ENCODE measurements at places on chromosomes 7 and 10.

GRCh38 chr7:35983626-35984025, 169.4 kb upstream of the EEPD1 start:
- no peak for DNase-seq

- no peak for DNase-seq
Observed at GRCh38 chr10:109701633-109702215, 221.6 kb downstream of the XPNPEP1 start.

- no peak for DNase-seq
Observed at GRCh38 chr10:59945991-59946390, 39.6 kb upstream of the CCDC6 start.

- no peak for DNase-seq
Observed at GRCh38 chr7:56181010-56181409, 64.8 kb upstream of the NUPR2 start.

DNA sequence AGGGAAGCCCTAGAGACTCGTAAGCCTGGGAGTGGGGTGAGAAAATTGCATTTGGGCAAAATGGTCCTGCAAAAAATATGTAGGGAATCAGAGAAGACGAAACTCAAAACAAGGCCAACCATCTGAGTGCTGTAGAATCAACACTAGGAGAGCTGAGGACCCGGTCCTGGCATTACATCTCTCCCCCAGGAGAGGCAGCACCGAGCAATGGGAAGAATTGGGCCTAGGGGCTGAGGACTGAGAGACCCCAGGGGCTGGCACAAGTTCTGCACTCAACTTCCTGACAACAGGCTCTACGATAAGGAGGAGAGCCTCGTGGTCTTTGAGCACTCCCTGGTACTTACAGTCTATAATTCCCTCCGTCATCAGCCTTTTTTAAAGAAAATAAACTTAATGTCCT, 47.6 kb downstream of the BPGM start:
- DNase-seq = no peak

DNA sequence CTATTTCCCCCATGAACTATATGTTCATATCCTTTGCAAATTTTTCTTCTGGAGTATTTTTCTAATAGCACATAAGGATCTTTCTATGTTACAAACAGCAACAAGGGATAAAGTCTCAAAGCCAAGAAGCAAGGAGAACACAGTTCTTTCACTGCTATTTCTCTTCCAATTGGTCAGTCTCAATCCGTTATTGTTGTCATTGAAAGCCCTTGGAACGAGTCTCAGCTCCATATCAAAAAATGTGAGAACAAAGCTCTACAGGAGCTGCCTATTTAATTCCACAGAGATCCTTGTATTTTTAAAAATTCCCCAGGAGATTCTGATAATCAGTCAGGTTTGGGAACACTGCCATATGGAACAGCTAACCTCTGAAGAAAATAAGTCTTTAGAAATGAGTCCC, 15.7 kb downstream of the SLC35B4 start:
- DNase-seq = no peak

DNA sequence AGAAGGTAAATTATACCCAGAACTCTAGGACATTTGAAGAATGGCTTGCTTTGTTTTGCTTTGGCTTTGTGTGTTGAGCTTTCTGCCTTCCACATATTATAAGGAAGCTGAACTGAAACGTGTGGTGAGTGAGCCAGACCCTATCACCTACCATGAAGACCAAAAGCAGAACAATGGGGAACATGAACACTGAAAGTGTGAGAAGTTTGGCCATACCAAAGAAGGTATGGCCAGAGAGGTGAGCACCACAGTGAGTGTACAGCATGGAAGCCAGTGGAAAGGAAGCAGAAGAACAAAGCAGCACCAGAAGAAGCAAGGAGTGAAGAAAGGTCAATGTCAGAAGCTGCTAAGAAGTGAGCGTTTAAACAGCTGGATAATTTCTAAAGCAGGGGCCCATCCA, 59.7 kb upstream of the CCDC71L start:
- no peak for DNase-seq

GRCh38 chr7:107944411-107945169, 53.6 kb downstream of the DLD start:
- no peak for DNase-seq

GRCh38 chr10:29823553-29824080, 188.8 kb upstream of the SVIL start:
- DNase-seq = no peak

- DNase-seq = no peak
Observed at GRCh38 chr7:94662548-94662947, 6.6 kb upstream of the SGCE start.

DNA sequence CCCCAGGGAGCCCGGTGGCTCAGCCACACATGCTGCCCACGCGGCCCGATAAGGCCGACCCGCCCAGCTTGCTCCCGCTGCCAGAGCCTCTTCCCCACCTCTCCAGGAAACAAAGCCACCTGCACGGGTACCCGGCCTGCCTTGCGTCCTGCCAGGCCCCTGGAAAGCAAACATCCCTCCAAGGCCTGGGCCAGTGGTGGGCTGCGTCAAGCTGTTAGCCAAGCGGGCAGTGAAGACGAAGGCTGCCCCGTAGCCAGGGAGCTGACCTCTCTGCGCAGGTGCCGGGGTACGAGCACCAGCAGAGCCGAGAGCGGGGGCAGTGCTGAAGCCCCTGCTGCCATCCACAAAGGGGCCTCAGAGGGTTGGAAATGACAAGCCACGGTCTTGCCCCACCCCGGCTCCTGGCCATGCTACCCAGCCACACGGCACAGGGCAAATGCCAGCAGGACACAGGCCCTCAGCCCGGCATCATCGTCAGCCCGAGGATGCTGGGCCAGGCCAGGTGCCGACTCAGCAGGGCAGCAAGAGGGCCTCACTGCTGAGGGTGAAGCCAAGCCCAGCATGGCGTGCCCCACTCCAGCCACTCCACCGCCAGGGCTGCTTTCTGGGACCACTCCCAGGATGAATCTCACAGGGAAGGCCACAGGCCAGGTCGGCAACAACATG, 140.0 kb downstream of the PTPRN2 start:
- no peak for DNase-seq

GRCh38 chr7:29806208-29806994, at the start of gene WIPF3:
Gene WIPF3 (plus strand): TSS chr7:29806508. CDS start chr7:29834725, 28,217 bp downstream.
- DNase-seq = no peak

- no peak for DNase-seq
Observed at GRCh38 chr10:69685802-69686585, 55.9 kb downstream of the FAM241B start.

- DNase-seq = no peak
Observed at GRCh38 chr10:132112611-132113010, 46.9 kb downstream of the JAKMIP3 start.

- DNase-seq = no peak
Observed at GRCh38 chr10:112810711-112811151, 139.3 kb upstream of the TCF7L2 start.

GRCh38 chr7:111763221-111763801, 201.0 kb upstream of the IMMP2L start:
- DNase-seq = no peak

GRCh38 chr7:14937581-14937980, 35.0 kb upstream of the DGKB start:
- no peak for DNase-seq

DNA sequence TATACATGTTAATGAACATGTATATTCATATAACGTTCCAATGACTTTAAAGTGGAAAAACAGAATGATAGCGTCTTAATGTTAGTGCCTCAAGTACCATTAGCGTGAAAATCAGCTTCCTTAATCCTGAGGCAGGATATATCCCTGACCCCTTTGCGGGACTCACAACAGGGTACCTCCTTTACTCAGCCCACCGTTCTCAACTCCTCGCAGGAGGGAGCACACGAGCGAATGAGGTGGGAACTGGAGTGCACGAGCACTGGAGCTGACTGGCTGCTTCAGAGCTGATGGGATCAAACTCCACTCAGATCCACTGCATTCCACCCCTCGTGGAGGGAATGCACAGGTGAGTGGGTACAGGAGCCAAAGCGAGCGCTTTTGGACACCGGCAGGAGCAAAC, 36.1 kb downstream of the AVL9 start:
- DNase-seq = no peak

DNA sequence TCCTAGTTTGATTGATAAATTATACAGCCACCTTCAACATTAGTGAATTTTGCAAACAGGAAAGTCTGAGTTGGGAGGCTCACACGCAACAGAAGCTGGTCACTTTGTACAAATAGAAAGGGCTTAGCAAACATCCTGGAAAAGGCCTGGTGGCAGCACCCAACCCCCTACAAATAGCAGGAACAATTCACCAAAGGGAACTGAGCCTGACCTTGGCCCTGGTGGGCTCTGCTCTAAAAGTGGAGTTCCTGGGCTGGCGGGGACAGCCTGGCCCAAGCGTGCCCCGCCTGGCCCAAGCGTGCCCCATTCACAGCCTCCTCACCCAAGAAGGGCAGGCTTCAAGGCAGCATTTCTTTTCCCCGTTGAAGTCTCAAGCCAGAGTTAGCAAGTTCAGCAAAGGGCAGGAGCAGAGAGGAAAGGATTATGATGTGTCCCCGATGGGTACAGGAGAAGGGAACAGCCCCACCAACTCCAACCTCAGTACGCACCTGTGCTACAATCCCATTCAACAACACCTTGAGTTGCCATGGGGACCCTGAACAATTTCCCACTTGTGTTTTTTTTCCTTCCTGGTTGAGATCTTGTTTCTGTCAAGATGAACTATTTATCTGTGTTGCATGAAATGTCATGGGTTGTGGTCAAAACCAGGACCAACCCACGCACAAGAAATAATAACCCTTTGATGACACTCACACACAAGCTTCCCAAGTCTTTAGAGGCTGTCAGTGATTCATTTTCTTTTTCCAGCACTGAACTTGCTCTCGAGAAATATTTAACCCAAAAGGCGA, 43.4 kb downstream of the RGS10 start:
- peak; percentile 26 for DNase-seq

DNA sequence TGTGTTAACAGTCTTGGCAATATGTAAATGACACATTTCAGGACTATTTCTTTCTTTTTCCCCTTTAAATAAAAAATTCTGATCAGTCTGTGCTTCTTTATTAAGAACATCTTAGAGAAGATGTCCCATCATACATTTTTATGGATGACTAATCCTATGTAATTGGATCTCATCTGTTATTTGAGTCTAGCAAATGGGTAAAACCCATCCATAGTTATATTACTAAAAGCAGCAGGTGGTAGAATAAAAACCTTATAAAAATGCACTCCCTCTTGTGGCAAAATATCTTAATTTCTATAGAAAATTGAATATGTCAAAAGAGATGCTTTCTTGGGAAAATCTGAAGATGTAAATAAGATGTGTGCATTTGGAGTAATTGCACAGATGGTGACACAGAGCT, 35.3 kb downstream of the TRRAP start:
- DNase-seq = no peak

GRCh38 chr10:90589825-90590224, 268.0 kb downstream of the HTR7 start:
- no peak for DNase-seq

DNA sequence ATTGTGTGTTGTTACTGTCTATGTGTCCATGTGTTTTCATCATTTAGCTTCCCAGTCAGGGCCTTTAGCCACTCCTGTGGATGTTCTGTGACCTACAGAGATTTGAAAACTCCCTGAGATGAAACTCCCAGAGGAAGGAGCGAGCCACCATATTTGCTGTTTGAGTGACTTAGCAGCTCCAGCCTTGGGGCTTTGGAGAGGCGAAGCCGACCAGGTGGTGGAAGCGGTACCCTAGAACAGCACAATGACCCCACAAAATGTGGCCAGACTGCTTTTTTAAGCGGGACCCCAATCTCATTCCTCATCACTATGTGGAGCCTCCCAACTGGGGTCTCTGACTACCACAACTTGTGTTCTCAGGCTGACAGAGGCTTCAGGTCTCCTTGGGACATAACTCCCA, 323.9 kb upstream of the KCND2 start:
- no peak for DNase-seq

DNA sequence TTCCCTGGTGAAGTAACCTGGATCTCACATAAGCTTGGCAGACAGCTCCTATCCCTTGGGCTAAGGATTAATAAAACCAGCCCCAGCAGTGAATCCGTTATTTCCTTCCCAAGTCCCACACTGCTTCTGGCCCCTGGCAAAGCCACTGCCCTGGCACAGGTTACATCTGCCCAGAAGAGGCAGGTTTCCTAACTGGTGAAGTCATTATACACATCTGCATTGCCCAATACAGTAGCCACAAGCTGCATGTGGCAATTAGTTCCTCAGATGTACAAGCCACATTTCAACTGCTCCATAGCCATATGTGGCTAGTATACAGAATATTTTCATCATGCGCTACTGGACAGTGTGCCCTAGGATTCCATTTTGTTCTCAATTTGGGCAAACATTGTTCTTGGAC, 273.0 kb downstream of the GRM8 start:
- DNase-seq = no peak

All from activated naive CD4-positive, alpha-beta T cell treated with Interleukin-2 at 50 U/mL for 16 hours (primary cell).